ENCODE measurements at places on chromosomes 6 and 20.

DNA sequence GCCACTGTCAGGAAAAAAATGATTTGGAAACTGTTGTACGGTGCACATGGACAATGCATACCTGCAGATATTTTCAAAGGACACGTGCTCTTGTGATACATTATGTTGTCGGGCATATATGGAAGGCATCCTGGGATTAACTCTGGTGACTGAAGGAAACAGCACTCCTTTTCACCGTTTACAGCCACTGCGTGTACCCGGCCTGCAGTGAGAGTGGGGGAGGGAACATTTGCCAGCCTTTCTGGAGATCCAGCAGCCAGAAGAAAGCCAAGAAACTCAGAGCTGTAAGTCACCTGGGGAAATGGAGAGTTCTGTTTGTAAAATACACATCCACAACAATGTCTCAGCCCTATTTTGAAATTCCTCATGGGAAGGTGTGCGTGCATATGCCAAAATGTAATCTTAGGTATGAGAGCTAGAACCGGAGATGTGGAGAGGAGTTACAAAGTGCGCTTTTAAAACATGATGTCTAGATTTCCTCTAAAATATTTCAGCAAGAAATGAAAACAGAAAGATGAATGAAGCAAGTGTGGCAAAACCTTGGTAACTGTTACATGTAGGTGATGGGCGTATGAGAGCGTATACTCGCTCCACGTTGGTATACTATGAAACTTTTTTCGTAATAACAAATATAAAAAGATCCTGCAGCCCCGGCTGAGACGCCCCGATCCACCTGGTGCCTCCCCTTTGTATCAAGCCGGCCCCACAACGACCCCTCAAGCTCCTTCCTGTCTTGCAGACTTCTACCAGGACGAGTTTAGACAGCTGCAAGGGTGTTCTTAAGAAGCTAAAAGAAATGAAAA lies 8.6 kb upstream of the FOXF2 start:
- DNase-seq = no peak

DNA sequence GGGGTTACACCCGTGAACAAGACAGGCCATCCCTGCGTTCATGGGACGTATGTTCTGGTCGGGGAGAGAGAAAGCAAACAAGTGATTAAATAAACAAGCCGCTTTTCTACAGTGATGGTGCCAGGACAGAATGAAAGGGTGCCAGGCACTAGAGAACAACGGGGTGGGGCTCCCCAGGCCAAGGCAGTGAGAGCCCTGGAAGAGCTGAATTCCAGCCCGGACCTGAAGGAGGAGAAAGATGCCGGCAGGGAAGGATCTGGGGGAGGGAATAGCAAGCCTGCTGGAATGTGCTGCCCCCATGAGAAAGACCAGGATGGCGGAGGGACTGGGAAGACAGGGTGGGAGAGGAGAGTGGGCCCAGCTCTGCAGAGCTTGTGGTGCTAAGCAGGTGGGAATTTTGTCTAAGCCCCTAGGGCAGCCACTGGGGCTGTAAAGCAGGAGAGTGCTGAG lies 7.5 kb downstream of the SNAI1 start:
- peak; percentile 84 for DNase-seq

- DNase-seq = no peak
Observed at GRCh38 chr6:87731818-87732661, 30.0 kb upstream of the AKIRIN2 start.

GRCh38 chr20:15564981-15565380 lies 1008.3 kb downstream of the KIF16B start:
- no peak for DNase-seq

GRCh38 chr6:36673882-36674281 lies 4.6 kb upstream of the CDKN1A start:
- DNase-seq = no peak

DNA sequence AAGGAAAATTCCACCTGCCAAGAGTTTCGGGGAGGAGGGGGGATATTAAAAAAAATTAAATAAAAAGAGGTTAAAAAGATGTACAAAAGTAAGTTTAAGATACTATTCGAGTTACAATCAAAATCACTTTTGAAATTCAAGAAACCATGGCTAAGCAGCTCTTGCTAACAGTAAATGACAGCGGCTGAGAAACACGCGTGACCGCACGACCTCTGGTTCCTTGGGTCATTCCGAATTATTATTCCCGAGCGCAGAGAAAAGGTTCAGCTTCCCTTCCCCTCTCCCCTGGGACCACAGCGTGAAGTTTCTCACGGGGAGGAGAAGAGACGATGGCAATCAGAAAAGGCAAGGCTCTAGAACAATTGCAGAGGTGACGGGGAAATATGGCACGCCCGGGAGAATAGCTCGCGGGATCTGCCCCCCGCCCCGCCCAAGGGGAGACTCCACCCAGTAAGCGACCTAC lies 496 bp downstream of the TMEM242 start:
- no peak for DNase-seq

DNA sequence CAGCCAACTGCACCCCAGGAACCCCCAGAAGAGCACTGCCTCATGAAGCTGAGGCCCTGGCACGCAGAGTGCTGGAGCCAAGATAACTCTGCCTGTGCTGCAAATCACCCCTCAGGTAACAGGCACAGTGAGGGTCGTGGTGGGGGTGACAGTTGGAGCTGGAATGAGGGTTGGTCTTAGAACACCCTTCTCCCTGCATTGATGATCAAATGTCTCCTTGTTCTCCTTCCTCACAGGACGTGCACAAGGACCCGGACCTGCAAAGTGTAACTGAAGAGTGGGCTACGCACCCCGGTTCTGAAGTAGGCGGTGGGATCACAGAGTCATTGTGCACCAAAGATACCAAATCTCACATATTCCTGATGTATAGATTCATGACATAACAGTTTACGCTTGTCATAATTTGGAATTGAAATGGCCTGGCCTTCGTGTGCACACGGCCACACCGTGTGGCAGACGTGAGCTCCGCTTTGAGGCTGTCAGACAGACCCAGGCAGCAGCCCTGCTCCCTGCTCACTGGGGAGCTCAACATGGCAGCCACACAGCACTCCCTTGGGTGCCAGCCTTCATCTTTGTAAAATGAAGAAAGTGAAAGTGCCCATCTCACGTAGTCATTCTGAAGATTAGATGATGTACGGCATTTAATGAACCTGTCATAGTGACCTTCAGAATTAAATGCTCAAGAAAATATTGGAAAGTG lies 8.8 kb downstream of the THBS2 start:
- DNase-seq = no peak
